Right ventricle myocardium superior (tissue), 1 donor: ENCODE measurements at places on chromosomes 5 and 9. TPM values are rescaled to one million over a fixed set of nuclear protein-coding genes. Genes with fewer than 3 reads are reported as not detected.

The ZNF883 gene
- 5.7 TPM for total RNA-seq

The DND1 gene
- total RNA-seq = 0.40 TPM

The TYRP1 gene
- total RNA-seq = 50.2 TPM

The CDH9 gene
- total RNA-seq = not detected

The RAI14 gene
- 10.5 TPM for total RNA-seq

The HIGD2A gene
- total RNA-seq = 210 TPM

The SIL1 gene
- 42.1 TPM for total RNA-seq

The SH3RF2 gene
- 309 TPM for total RNA-seq

The IL13 gene
- not detected for total RNA-seq

The MRPS27 gene
- 69.3 TPM for total RNA-seq

The GRXCR2 gene
- total RNA-seq = 9.6 TPM

The TAF9 gene
- 29.9 TPM for total RNA-seq

The ATOSB gene
- total RNA-seq = 12.9 TPM

The MCC gene
- total RNA-seq = 29.4 TPM

The PCDHA2 gene
- not detected for total RNA-seq

The TSPAN17 gene
- 27.4 TPM for total RNA-seq

The LRRC70 gene
- 1.2 TPM for total RNA-seq

The RPL37 gene
- total RNA-seq = 601 TPM

The ZNF483 gene
- 3.5 TPM for total RNA-seq

The NR4A3 gene
- total RNA-seq = 3.7 TPM

The DNM1 gene
- 7.0 TPM for total RNA-seq

The CHSY3 gene
- total RNA-seq = 0.51 TPM

The GALNT12 gene
- 0.43 TPM for total RNA-seq

The PCDHGA5 gene
- total RNA-seq = 6.6 TPM

The C9orf57 gene
- not detected for total RNA-seq

The TPRN gene
- 19.0 TPM for total RNA-seq

The LOX gene
- 3.1 TPM for total RNA-seq

The WWC1 gene
- 1.8 TPM for total RNA-seq

The FAM120A gene
- total RNA-seq = 83.4 TPM

The ADAMTS12 gene
- 1.7 TPM for total RNA-seq

The PCDHA1 gene
- total RNA-seq = not detected

The OR1J1 gene
- not detected for total RNA-seq

The BARX1 gene
- not detected for total RNA-seq

The SPINK5 gene
- total RNA-seq = 0.35 TPM

The SLC6A19 gene
- total RNA-seq = not detected

The RNF180 gene
- total RNA-seq = 12.4 TPM

The PFN3 gene
- total RNA-seq = not detected

The CD74 gene
- 263 TPM for total RNA-seq

The SLC46A2 gene
- not detected for total RNA-seq

The F2RL1 gene
- total RNA-seq = 0.62 TPM

The SLC45A2 gene
- not detected for total RNA-seq

The MAMDC2 gene
- total RNA-seq = 10.0 TPM

The SIGMAR1 gene
- total RNA-seq = 22.2 TPM

The C5orf63 gene
- total RNA-seq = 11.1 TPM

The EGFL7 gene
- 61.5 TPM for total RNA-seq
